ENCODE measurements at places on chromosomes 3 and 15. TPM values are rescaled to one million over a fixed set of nuclear protein-coding genes. Genes with fewer than 3 reads are reported as not detected.

NRG4 gene
- total RNA-seq: 0.19 TPM

LTK gene
- total RNA-seq: not detected

SLC22A14 gene
- total RNA-seq: not detected

SLCO2A1 gene
- under 0.01 TPM for total RNA-seq
